Bronchial smooth muscle cell (primary cell): ENCODE measurements at places on chromosomes 6 and 20. TPM values are rescaled to one million over a fixed set of nuclear protein-coding genes. Genes with fewer than 3 reads are reported as not detected.

Gene SRXN1
- 48.5 and 85.9 TPM in 2 replicates for total RNA-seq

Gene SLC22A2
- not detected in 2 replicates for total RNA-seq

Gene RAD21L1
- under 0.01 TPM in 1 of 2 replicates, not detected in the other for total RNA-seq

Gene C6orf15
- not detected in 2 replicates for total RNA-seq

Gene DEFB112
- total RNA-seq, result not detected in 2 replicates

Gene IL17F
- total RNA-seq, result not detected in 2 replicates

Gene NOP56
- total RNA-seq, result 100 and 112 TPM in 2 replicates

Gene FRS3
- 1.3 and 2.2 TPM in 2 replicates for total RNA-seq

Gene SGK2
- total RNA-seq, result 0.43 TPM in 1 of 2 replicates, not detected in the other

Gene GHRH
- total RNA-seq, result not detected in 2 replicates

Gene APOBEC2
- total RNA-seq, result not detected in 2 replicates

Gene TPBG
- total RNA-seq, result 26.8 and 39.9 TPM in 2 replicates

Gene TMEM217
- total RNA-seq, result 1.3 and 2.0 TPM in 2 replicates

Gene SFT2D1
- 26.6 and 28.7 TPM in 2 replicates for total RNA-seq

Gene LY86
- total RNA-seq, result not detected in 2 replicates

Gene MPIG6B
- not detected in 2 replicates for total RNA-seq

Gene ECT2L
- total RNA-seq, result 0.09 and 0.16 TPM in 2 replicates

Gene FAM120B
- 12.3 and 13.7 TPM in 2 replicates for total RNA-seq

Gene LHFPL5
- not detected in 2 replicates for total RNA-seq

Gene PGC
- total RNA-seq, result not detected in 2 replicates

Gene HLA-DQB1
- total RNA-seq, result not detected in 2 replicates

Gene ASIP
- not detected in 2 replicates for total RNA-seq

Gene MEI4
- total RNA-seq, result not detected in 2 replicates

Gene MYLK2
- total RNA-seq, result under 0.01 TPM in 1 of 2 replicates, not detected in the other

Gene IP6K3
- total RNA-seq, result not detected in 2 replicates

Gene THBD
- 5.7 and 34.8 TPM in 2 replicates for total RNA-seq

Gene LBP
- total RNA-seq, result 0.16 TPM in 1 of 2 replicates, not detected in the other

Gene PI16
- 2.3 and 4.7 TPM in 2 replicates for total RNA-seq

Gene TSHZ2
- total RNA-seq, result under 0.01 and 0.63 TPM in 2 replicates

Gene GTPBP2
- 38.6 and 55.8 TPM in 2 replicates for total RNA-seq

Gene TRIM40
- not detected in 2 replicates for total RNA-seq

Gene ULBP3
- total RNA-seq, result 8.4 and 9.5 TPM in 2 replicates

Gene HRH3
- not detected in 2 replicates for total RNA-seq

Gene MEP1A
- not detected in 2 replicates for total RNA-seq

Gene CD109
- total RNA-seq, result 31.4 and 55.3 TPM in 2 replicates

Gene FAM209B
- 0.34 TPM in 1 of 2 replicates, not detected in the other for total RNA-seq

Gene PCMTD2
- total RNA-seq, result 35.5 and 53.5 TPM in 2 replicates

Gene OPRL1
- total RNA-seq, result 2.2 and 3.5 TPM in 2 replicates

Gene NRSN2
- 25.2 and 26.2 TPM in 2 replicates for total RNA-seq

Gene PLN
- under 0.01 TPM in 1 of 2 replicates, not detected in the other for total RNA-seq

Gene PAK5
- not detected in 2 replicates for total RNA-seq

Gene RSPO3
- 0.77 and 2.7 TPM in 2 replicates for total RNA-seq

Gene ANGPT4
- not detected in 2 replicates for total RNA-seq

Gene KIAA0408
- 0.34 and 1.4 TPM in 2 replicates for total RNA-seq
